Colonic mucosa (tissue), 4 donors: ENCODE measurements at places on chromosomes 2 and 18. TPM values are rescaled to one million over a fixed set of nuclear protein-coding genes. Genes with fewer than 3 reads are reported as not detected.

The CHN1 gene
- 2.8 TPM for total RNA-seq

The NBAS gene
- total RNA-seq: 34.4 TPM

- no peak overlapping the region for H3K4me3 ChIP-seq
- H3K36me3 ChIP-seq: peaks cover 4% of the 10 kb centered on the region
- H3K4me1 ChIP-seq: no peaks in the 10 kb centered on the region
- no peaks in the 10 kb centered on the region for H3K27me3 ChIP-seq
Measured at GRCh38 chr2:190668892-190669291, 20.0 kb downstream of the NAB1 start.

The SERPINB10 gene
- not detected for total RNA-seq

DNA sequence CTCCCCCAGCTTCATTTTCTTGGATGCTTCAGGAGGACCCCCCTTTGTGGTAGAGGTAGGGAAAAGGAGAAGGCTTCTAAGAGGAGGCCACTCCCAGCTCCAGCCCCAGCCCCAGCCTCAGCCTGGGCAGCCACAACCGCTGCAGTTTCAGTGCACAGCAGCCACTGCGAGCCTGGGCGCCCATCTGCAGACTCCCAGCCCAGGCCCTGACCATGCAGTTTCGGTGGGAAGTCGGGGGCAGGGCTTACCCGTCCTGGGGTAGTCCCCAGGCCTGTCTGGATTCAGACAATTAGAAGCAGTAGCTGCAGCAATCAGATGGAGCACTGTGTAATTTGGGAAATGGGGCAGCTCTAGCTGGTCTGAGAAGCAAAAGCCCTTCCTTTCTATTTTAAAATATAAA, 28.6 kb downstream of the ITM2C start:
- DNase-seq: no peak
- H3K36me3 ChIP-seq: no peaks in the 10 kb centered on the region
- no peaks in the 10 kb centered on the region for H3K27me3 ChIP-seq
- H3K27ac ChIP-seq: no peak overlapping the region
- no peak overlapping the region for H3K4me3 ChIP-seq

- H3K36me3 ChIP-seq: no peaks in the 10 kb centered on the region
- H3K4me1 ChIP-seq: no peaks in the 10 kb centered on the region
- no peak overlapping the region for H3K4me3 ChIP-seq
- no peak for DNase-seq
Measured at GRCh38 chr18:13320891-13321425, 102.4 kb downstream of the LDLRAD4 start.

DNA sequence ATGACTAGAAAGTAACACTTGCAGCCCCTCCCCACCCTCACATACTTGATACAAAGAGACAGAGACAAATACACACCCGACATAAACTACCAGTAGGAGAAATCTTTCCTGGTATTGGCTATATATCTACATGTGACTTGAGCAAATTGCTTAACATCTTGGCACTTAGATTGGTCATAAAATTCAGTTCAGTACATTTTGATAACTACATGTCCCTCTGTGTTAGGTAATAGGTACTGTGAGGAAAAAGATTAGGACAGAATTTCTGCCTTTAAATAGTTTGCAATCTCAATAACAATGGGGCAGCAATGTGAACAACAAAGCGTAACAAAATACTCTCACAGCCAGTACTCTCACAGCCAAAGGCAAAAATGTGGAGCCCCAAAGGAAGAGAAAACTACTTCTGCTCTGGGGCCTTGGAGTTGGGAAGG, 670.0 kb upstream of the ACVR2A start:
- H3K4me3 ChIP-seq: no peak overlapping the region
- H3K27ac ChIP-seq: no peak overlapping the region
- no peaks in the 10 kb centered on the region for H3K4me1 ChIP-seq
- no peaks in the 10 kb centered on the region for H3K36me3 ChIP-seq

DNA sequence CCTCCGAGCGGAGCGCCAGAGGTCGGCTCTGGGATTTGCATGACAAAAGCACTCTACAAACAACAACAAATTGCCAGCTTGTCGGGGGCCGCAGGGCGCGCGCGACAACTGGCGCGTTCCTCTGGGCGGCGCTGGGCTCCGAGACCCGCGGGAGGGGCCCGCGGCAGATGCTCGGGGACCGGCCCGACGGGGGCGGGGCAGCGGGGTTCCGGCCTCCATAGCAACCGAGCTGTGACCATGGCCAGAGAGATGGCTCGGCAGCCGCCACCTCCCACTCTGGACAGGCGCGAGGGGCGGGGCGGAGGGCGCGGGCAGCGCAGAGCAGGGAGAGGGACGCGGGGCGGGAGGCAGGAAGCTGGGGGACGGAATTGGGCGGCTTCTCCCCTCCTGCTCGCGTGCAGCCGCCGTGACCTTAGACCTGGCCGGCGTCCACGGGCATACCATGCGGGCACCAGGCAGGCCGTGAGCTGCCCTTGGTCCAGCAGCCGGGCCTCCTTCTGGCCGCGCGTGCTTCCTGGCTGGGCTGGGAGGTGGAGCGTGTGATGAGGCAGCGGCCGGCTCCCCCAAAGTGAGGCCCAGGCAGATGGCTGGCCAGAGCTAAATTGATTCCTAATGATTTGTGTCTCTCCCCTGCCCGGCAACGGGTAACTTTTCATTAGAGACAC, 171.5 kb downstream of the CELF4 start:
- peak; percentile 51 for DNase-seq
- no peaks in the 10 kb centered on the region for H3K36me3 ChIP-seq

The COX7A2L gene
- total RNA-seq: 128 TPM

DNA sequence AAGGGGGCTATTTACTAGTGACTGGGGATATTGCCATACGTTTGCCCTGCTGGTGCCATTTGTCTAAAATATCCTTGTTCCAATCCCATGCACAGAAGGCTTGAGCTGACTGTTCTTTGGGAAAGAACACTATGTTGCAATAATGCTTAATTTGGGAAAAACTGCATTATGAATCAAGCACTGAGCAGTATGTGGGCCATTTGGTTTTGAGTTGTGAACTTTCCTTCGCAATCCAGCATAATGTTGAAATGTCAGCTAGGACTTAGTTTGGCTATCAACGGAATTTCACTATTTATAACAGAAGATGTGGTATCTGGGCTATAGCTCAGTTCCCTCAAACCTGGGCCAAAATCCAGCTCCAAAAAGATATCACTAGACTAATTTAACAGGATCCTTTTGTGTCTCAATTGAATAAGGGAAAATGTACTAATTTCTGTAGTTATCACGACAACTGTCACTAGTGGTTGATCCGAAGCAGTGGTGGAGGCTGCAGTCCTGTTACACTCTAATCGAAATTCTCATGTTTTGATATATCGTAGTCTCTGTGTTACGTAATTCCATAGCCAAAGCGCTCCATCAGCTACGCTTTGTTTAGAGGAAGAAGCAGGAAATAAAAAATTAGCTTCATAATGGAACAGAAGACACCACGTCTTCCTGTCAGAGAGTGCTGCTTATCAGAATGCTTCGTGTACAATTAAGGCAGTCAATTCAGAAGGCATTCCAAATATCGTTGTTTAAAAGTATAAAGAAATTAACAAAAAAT, 686.8 kb upstream of the SALL3 start:
- H3K4me3 ChIP-seq: no peak overlapping the region
- no peaks in the 10 kb centered on the region for H3K4me1 ChIP-seq
- no peak for DNase-seq
- no peak overlapping the region for H3K27ac ChIP-seq
- H3K27me3 ChIP-seq: no peaks in the 10 kb centered on the region

The STAT1 gene
- 52.7 TPM for total RNA-seq

- H3K27ac ChIP-seq: no peak overlapping the region
- no peak for DNase-seq
- H3K4me1 ChIP-seq: no peaks in the 10 kb centered on the region
- no peaks in the 10 kb centered on the region for H3K36me3 ChIP-seq
Measured at GRCh38 chr2:217849154-217849975, 153.4 kb downstream of the TNS1 start.

GRCh38 chr18:79495591-79496071, 99.9 kb downstream of the NFATC1 start:
- no peaks in the 10 kb centered on the region for H3K27me3 ChIP-seq
- H3K4me1 ChIP-seq: no peaks in the 10 kb centered on the region
- DNase-seq: no peak
- H3K36me3 ChIP-seq: no peaks in the 10 kb centered on the region
- H3K4me3 ChIP-seq: no peak overlapping the region
- H3K27ac ChIP-seq: no peak overlapping the region
